ENCODE measurements at places on chromosomes 5 and 9.
A peak's percentile ranks its signal among the peaks of the same experiment; 100 is the strongest.

DNA sequence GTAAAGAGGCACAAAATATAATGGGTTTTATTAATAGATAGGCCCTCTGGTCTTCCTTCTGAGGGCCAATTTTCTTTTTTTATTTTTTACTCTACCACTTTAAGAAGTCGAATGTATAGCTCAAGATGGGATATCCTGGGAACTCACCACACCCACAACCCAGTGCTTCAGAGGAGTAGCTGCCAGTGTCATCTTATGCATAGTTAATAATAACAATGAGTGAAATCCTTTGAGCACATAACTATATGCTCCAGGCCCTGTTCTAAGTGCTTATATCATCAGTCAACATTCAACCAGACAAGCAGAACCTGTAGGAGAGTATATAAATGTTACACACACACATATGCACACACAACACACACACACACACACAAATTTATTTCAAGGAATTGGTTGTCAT, 150.3 kb upstream of the ACTBL2 start:
- DNase-seq: no peak

- no peak for DNase-seq
These were observed 124.2 kb upstream of the TRPM3 start for GRCh38 chr9:71245651-71246050.

DNA sequence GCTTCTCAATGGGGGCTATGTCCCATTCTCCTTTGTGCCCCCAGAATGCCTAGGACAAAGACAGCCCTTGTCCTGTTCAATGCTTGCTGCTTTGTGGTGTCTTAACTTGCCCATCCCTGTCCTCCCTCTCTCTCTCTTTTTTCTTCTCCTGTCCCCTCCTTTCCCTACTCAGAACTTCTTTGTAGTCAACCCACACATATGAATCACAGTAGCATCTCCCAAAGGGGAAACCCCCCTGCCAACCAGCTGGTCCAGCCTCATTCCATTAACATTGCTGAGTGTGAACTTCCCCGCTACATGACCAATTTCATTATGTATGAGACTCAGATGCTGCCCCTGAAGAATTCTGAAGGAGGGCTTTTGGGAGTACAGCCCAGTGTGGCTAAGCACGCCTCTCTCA, 408.3 kb downstream of the ENC1 start:
- no peak for DNase-seq

GRCh38 chr5:90365328-90365727, 44.2 kb downstream of the CETN3 start:
- no peak for DNase-seq

DNA sequence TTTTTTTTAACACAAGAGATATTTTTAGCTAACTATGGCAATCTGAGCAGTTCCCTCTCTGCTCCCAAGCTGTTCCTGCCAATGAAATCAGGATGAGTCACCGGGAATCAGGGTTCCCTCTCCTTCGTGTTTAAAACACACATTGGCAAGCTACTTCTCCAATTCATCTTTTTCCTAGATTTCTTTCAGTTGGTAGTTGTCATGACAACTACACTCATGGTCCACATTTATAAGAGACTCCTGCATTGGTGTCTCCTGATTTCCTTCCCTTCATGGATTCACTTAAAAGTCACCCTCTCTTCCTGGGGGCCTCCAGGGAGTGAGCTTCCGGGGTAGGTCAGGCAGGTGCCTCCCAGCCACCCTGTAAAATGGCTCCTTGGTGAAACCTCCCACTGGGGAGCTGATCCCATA, 72.3 kb upstream of the NIPAL4 start:
- DNase-seq: no peak

GRCh38 chr5:146513462-146513861, 2.5 kb downstream of the GPR151 start:
- DNase-seq: no peak

DNA sequence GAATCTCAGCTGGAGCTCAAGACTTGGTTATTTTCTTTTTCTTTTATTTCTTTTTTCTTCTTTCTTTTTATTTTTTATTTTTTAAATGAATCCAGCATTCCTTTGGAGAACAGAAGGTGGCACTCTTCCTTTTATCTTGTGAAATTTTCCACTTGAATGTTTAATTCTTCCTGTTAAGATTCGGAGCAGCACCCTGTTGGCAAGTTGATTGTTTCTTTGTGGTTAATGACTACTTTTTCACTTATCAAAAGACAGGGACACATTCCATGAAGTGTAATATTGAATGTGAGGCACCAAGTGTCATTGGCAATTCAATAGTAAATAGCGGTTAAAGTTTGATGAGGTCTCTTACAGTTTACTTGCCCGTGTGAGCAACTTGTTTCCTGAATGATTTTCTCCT, 240.5 kb upstream of the CHD1 start:
- peak; percentile 13 for DNase-seq

DNA sequence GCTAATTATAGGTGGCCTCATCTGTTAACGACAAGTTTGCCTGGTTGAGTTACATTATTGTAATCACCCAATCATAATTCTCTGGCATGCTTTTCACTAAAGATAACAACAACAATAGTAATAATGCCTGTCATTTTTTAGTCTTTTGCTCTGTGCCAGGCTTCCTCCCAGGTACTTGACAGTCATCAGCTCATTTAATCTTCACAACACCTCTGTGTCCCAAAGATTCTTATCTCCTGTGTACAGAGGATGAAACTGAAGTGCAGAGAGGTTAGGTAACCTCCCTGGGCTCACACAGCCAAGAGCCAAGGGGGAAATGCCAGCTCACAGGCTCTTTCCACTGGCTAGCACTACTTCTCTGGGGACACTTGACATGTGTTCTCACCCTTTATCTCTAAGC, 77.5 kb downstream of the DAB2IP start:
- DNase-seq: no peak

All from hematopoietic multipotent progenitor cell treated with erythropoietin and hydrocortisone succinate and interleukin-3 and kit ligand, for 6 days (in vitro differentiated cells).